ENCODE measurements at places on chromosomes 1 and 21.

- no peak for DNase-seq
Observed at GRCh38 chr1:58748666-58749065, 35.2 kb downstream of the JUN start.

DNA sequence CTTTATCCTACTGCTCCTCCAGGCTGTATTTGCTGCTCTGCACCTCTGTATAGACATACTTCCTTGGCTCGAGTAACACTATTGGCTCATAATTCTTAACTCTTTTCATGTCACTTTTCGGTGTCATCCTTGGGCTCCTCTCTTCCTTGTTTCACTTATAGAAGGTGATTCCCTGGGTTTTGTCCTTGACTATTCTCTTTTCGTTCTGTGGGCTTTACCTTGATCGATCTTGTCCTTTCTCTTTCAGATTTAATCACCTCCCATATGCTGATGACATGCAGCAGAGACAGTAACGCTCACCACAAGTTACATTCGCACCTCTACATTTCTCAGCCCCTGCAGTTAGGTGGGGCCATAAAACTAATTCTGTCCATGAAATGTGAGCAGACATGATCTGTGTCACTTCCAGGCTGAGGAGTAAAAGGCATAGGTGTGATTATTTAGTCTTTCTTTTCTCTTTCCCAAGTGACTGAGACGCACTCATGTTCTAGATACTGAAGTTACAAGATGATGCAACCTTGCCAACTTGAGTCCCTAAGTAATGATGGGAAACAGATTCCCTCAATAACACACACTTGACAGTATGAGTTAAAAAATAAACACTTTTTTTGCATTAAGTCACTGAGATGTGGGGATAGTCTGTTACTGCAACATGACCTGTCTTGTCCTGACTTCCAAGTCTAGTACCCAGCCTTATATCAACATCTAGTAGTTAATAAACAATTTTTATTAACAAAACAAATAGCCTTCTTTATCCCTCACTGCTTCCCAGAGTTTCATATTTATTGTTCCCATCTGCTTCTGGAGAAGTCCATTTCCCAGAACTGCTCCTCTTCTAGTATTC lies 49.9 kb upstream of the HAO2 start:
- no peak for DNase-seq

GRCh38 chr1:243742819-243743218 lies 107.2 kb downstream of the AKT3 start:
- no peak for DNase-seq

GRCh38 chr1:180157576-180158057 lies 2.9 kb downstream of the QSOX1 start:
- DNase-seq = no peak

GRCh38 chr1:119372503-119373086 lies 4.0 kb downstream of the HAO2 start:
- DNase-seq = no peak

- no peak for DNase-seq
Observed at GRCh38 chr1:46684670-46685069, 13.0 kb downstream of the TEX38 start.

DNA sequence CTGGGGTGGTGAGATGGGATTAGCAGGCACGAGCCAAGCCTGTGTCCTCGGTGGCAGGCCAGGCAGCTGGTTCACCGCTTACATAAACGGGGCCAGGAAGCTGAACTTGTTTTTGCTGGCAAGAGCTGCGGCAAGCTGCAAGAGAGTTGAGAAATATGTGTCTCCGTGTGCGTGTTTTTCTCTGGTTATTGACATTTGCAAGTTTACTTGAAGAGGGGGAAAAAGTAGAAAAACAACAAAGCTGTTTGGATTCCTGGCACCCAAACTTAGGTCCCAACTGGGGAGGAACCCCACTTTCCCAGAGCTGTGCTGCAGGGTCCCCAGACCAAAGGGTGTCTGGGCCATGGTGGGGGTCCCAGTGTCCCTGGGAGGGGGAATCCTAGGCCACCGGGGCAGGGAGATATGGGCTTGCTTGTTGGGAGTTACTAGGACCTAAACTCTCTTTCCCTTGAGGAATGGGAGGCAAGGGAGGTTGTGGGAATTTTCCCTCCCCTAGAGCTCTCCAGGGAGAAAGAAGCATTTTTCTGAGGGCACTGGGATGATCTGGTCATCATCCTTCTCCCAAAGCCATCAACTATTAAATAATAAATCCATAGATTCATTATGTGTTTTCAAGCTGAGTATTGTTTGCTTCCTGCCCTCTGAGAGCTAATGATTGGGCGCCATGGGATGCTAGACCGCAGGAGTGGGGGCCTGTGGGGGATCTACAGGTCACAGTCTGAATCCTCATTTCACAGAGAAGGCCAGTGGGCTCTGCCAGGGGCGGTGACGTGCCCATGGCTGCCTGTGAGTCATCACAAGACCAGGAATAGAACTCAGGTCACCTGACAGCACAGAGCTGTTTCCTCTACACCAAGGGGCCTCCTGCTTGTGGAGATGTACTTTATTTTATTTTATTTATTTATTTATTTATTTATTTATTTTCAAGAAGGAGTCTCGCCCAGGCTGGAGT lies 14.8 kb downstream of the IL6R start:
- peak; percentile 86 for DNase-seq

DNA sequence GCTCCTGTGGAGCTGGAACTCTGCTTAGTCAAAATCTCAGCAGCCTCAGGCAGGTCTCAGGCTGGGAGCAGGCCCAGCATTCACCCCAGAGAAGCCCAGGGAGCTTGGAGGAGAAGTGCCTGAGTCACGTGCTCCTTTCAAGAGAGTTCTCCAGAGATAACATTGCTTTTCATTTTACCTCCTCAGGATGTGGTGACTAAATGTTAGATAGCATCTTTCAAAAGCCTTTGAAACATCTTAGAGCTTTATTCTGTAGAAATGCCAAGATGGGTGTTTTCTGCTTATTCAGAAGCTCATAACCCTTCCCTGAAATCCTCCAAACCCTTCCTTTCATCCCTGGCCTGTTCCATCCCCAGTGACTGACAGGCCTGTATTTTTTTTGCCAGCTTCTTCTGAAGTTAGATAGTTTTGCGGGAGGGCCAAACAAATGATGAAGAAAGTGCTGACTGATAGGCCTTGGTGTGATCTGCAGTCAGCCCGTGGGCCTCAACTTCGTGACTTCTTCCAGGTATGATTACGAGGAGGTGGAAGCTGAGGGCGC lies 58.0 kb downstream of the PGM1 start:
- peak; percentile 79 for DNase-seq

DNA sequence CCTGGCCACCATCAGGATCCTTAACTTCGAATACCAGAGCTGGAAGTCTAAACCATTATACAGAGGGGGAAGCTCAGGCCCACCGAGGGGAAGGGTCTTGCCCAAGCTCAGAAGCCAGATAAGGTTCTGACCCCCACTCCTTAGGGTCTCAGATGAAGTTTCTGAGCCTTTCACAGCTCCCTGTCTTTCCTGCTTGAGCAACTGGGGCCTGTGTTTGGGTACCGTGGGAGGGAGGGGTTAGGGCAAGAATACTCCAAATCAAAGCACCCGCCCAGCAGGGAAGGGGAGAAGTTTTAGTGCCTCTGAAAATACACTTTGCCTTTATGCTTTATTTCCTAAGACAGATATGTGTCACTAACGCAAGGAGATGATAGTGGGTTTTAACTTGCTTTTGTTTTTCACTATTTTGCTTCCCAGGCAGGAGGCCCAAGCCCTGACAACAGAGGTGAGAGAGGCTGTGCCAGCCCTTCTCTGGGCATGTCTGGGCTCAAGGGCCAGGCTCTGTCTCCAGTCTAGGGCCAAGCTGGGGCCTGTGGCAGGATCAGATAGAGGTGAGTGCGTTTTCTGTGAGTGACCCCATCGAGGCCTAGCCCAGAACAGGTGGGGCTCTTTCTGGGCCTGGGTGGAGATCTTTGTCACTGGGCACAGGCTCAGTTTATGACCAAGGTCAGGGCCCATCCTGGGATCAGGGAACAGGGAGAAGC lies 20.5 kb upstream of the TENT5B start:
- no peak for DNase-seq

DNA sequence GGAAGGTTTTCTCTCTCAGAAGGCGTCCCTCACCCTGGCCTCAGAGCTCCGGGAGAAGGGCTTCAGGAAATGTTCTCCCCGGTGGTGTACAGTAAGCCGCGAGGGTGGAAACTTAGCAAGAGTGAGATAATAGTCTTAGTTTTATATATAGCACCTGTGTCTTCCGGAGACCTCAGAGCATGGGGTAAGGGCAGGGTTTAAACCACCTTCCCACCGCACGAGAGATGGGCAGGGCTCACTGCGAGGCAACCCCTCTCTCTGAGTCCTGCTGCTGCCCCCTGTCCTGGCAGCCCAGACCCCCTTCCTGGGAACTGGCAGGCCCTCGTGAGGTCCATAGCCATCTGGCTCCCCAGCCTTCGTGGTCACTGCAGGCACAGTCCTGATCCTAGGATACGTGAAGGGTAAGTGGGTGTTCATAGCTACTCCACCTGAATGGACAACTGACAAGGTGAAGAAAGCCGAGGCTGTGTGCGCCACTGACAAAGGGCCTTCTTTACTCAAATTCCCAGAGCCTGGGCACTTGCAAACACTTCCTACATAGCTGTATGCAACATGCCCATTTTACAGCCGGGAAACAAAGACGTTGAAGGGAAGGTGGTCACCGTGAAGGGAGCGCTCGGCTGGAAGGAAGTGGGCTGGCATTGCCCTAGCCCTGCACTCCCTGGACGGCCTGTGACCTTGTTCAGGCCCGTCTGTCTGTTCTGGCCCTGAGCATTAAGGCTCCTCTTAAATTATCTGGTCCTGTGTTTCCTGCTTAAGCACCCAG lies 26.9 kb downstream of the ITPKB start:
- no peak for DNase-seq

- DNase-seq = no peak
Observed at GRCh38 chr1:70286453-70286852, 65.3 kb downstream of the SRSF11 start.

GRCh38 chr1:185398599-185398998 lies 81.6 kb upstream of the IVNS1ABP start:
- no peak for DNase-seq

GRCh38 chr1:5850503-5850902 lies 141.7 kb downstream of the NPHP4 start:
- DNase-seq = no peak

DNA sequence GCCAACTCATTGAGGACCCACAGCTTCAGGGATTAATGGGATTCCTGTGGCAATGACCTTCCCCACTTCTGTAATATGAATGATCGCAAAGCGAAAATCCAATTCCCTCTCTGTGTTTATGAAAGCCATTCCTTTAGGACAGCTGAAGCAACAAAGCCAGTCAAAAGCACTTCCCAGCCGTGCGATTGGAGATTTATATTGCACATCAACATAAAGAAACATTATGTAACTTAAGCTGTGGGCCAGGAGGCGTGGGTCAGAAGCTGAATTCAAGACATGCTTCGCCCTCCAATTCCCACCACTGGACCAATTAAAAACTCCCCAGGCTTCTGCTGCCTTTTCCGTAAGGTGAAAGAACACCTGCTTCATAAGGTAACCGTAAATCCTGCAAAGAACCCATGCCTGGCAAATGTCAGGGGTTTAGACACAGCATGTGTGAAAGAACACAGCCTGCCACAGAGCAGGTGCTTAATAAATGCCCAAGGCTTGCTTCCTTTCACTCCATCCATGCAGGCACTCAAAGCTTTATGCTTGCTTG lies 138.9 kb upstream of the SOD1 start:
- peak; percentile 28 for DNase-seq

GRCh38 chr1:9766759-9767442 lies 56.9 kb downstream of the CLSTN1 start:
- DNase-seq = peak; percentile 98

- DNase-seq = no peak
Observed at GRCh38 chr1:186708694-186709097, 28.5 kb upstream of the PTGS2 start.

DNA sequence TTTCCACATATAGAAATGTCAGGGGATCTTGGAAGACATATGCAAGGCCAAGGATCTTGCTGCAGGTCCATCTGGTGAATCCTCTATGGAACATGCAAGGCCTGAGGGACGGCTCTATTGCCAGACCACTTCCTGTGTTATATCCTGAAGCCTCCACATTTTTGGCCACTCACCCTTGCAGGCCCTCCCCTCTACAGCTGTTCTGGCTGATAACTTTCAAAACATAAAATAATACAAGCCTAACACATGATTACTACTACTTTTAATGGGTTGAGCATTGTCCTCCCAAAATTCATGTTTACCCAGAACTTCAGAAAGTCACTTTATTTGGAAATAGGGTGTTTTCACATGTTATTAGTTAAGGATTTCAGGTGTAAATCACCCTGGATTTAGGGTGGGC lies 18.5 kb upstream of the LYPLAL1 start:
- DNase-seq = no peak

GRCh38 chr1:189431447-189431846 lies 1046.2 kb downstream of the BRINP3 start:
- DNase-seq = no peak

- no peak for DNase-seq
Observed at GRCh38 chr21:40819071-40819900, 27.7 kb downstream of the DSCAM start.

DNA sequence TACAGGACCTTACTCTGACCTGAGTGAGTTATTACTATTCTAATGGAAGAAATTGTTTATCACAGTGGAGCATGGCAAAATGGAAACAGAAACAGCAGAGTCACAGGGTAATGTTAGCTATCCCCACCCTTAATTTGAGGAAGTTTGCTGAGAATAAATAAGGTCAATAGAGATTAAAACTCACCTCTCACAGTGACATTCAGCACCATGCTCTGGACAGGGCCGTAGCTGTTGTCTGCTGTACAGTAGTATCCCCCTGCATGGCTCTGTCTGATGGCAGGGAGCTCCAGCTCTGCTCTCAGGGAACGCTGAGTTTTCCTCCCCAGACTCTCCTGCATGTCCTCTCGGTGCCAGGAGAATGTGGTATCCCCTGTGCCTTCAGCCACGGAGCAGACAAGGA lies 11.9 kb downstream of the FCRL4 start:
- DNase-seq = no peak

GRCh38 chr1:22104865-22105437 lies 37.9 kb downstream of the WNT4 start:
- no peak for DNase-seq

DNA sequence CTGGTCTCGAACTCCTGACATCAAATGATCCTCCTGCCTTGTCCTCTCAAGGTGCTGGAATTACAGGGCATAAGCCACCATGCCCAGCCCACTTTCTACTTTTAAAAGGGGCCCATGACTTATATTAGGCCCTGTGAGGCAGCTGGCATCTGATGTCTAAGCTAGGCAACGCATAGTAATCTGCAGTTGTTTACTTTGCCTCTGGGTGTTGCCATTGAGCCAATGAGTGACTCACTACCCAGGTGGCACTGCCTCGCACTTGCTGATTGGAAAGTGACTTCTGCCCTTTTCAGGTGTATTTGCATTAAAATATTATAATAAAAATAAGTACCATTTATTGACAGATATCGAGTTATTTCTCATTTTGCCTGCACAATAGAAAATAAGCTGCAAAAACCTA lies 84.9 kb downstream of the KIF14 start:
- no peak for DNase-seq

GRCh38 chr1:234125283-234125682 lies 220.8 kb downstream of the SLC35F3 start:
- no peak for DNase-seq

Data from astrocyte of the cerebellum (primary cell).